ENCODE measurements at places on chromosomes 2 and 18. TPM values are rescaled to one million over a fixed set of nuclear protein-coding genes. Genes with fewer than 3 reads are reported as not detected.

GRCh38 chr18:48017635-48018034 is 87.2 kb upstream of the SMAD2 start:
- H3K27me3 ChIP-seq, result peaks cover 10% of the 10 kb centered on the region
- no peaks in the 10 kb centered on the region for H3K36me3 ChIP-seq
- no peak overlapping the region for H3K4me3 ChIP-seq
- no peaks in the 10 kb centered on the region for H3K4me1 ChIP-seq
- no peak overlapping the region for H3K27ac ChIP-seq
- no peak for DNase-seq

DNA sequence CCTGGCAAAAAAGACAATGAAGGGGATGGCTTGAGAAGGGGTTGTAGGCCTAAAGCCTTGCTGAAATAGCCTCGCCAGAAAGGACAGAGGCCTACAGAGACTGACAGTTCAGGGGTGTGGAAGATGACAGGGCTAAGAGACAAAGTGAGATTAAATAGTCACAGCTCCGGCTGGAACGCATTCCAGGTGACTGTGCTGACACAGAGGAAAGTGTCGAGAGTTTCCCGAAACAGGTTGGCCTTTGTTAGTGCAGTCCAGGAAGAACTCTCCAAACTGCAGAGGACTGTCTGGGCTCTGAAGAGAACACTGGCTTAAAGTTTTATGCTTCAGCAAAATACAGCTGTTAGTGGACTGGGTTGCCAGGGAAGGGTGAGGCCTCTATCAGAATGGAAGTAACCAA is 52.8 kb downstream of the METTL4 start:
- H3K4me3 ChIP-seq, result no peak overlapping the region
- no peak overlapping the region for H3K27ac ChIP-seq
- no peaks in the 10 kb centered on the region for H3K36me3 ChIP-seq
- H3K27me3 ChIP-seq, result no peaks in the 10 kb centered on the region
- DNase-seq, result no peak

DNA sequence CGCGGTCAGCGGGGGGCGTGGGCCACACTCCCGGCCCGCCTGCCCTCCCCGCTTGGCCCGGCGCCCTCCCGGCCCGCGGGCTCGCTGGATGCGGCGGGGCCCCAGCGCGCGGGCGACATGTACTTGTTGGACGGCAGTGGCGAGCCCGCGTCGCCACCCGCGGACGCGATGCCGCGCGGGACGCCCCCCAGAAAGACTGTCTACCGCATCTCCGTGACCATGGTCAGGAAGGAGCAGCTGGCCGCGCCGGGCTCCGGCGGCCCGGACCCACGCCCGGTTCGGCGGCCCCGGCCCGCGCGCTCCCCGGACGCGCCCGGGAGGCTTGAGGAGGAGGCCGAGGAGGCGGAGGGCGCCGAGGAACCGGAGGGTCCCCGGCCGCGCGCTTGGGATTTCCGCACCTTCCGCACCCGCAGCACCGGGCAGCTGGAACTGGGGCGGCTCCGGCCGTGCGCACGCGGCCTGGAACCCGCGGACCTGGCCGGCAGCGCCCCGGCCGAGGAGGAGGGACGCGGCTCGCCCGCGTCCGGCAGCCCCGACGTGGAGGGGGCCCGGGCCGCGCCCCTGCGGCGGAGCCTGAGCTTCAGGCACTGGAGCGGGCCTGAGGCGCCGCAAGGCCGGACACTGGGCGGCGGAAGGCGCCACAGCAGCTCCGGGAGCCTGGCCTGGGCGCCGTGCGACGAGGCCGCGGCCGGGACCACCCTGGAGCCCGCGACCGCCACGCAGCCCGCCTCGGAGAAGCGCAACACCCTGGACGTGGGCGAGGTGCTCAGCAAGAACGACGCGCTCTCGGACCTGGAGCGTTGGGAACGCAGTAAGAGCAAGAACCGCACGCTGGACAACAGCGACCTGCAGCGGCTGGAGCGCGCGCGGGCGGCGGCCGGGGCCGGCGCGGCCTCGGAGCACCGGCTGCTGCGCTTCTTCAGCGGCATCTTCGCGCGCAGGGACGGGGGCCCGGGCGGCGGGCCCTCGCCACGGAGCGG is 176.4 kb downstream of the AGAP1 start:
- peaks cover 62% of the 10 kb centered on the region for H3K4me1 ChIP-seq
- H3K27me3 ChIP-seq, result no peaks in the 10 kb centered on the region
- no peaks in the 10 kb centered on the region for H3K36me3 ChIP-seq
- no peak overlapping the region for H3K27ac ChIP-seq
- peak overlapping the region; percentile 69 for H3K4me3 ChIP-seq

GPBAR1 gene
- 0.20 TPM for total RNA-seq

TGIF1 gene
- 203 TPM for total RNA-seq
